Breast epithelium (tissue), 4 donors: ENCODE measurements at places on chromosomes 4 and X. TPM values are rescaled to one million over a fixed set of nuclear protein-coding genes. Genes with fewer than 3 reads are reported as not detected.

COX7B2 gene
- total RNA-seq = not detected

GRCh38 chrX:53093177-53093655 lies 726 bp upstream of the KANTR start:
- H3K4me3 ChIP-seq = peak overlapping the region; percentile 78
- H3K4me1 ChIP-seq = no peaks in the 10 kb centered on the region
- H3K36me3 ChIP-seq = no peaks in the 10 kb centered on the region
- H3K27ac ChIP-seq = peak overlapping the region; percentile 75

GRCh38 chr4:54942721-54943120 lies 182.7 kb downstream of the KDR start:
- no peaks in the 10 kb centered on the region for H3K4me1 ChIP-seq
- no peak overlapping the region for H3K27ac ChIP-seq
- no peak for DNase-seq
- H3K4me3 ChIP-seq = no peak overlapping the region

CT47B1 gene
- not detected for total RNA-seq

DNA sequence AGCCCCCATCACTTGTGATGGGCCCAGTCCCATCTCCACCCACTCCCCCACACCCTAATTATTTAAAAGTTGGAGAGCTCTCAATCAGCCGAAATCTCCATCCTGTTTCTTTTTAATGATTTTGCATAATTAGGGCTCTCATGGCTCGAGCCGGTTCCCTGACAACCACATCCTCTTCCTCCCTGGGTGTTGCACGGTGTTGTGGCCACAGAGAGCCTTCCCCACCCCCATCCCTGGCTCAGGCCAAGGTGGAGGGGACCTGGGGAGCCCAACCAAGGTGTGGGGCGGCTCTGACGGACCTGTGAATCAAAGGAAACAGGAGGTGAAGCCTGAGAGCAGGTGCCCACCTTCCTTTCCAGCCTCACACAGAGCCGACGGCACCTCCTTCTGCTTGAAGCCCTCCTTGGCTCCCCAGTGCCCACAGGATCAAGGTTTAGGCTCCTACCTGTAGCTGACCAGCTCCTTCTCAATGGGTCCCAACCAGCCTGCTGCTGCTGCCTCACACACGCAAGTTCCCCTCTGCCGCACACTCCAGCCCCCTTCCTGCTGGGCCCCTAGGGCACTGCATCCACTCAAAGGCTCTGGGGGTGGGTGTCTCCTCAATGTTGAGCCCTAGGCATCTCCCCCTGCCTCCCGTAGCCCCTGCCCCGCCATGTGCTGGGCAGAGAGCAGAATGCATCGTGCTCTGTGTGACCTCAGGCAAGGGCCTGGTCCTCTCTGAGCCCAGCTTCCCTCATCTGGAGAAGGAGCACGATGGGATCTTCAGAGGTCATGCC lies 68.7 kb downstream of the WFS1 start:
- H3K27me3 ChIP-seq = peaks cover 47% of the 10 kb centered on the region
- DNase-seq = no peak
- H3K27ac ChIP-seq = no peak overlapping the region
- no peaks in the 10 kb centered on the region for H3K36me3 ChIP-seq
- no peaks in the 10 kb centered on the region for H3K4me1 ChIP-seq
- H3K4me3 ChIP-seq = no peak overlapping the region

DNA sequence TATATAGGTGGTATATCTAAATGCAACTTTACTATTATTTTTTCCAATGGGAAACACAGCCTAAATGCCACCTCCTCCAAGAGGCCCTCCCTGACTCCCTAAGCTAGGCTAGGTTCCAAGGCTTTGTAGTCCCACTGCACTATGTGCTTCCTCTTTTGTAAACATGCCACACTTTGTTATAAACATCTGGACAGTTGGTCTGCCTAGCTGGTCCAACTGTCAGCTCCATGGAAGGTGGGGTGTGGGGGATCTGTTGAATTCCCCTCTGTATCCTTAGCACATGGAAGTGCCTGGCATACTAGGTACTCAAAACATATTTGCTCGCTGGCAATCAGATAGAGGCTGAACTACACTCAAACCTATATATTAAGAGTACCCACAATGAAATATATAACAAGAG lies 63.4 kb downstream of the SLC9A7 start:
- no peaks in the 10 kb centered on the region for H3K36me3 ChIP-seq
- H3K27ac ChIP-seq = no peak overlapping the region
- H3K27me3 ChIP-seq = no peaks in the 10 kb centered on the region
- no peak for DNase-seq
- H3K4me3 ChIP-seq = no peak overlapping the region

GRCh38 chrX:45771560-45772340 lies 571.1 kb upstream of the DIPK2B start:
- no peaks in the 10 kb centered on the region for H3K4me1 ChIP-seq
- no peak for DNase-seq
- no peak overlapping the region for H3K4me3 ChIP-seq
- H3K27me3 ChIP-seq = no peaks in the 10 kb centered on the region
- H3K36me3 ChIP-seq = no peaks in the 10 kb centered on the region
- H3K27ac ChIP-seq = peak overlapping the region; percentile 83

DNA sequence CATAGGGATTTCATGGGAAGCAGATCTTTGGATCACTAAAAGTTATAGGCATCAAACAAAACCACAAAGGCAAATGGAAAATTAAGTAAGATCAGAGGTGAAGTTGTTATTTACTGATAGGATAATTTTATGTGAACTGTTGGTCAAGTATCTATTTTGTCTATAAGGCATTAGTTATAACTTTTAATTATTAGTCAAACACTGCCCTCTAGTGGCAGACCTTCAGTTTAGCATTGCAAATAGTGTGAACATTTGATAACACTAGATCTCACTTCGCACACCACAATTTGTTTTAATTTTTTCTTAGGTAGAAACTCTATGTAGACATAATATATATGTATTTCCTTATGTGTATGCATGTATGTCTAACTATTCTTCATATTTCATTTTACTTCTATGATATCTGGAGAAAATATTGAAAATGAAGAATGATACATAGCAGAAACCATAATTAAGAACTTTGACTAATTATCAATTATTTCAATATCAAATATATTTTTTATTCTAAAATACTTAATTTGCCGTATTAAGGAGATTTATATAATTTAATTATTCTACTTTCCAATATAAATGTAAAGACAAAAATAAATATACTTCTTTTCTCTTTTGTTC lies 214.5 kb upstream of the TACR3 start:
- no peaks in the 10 kb centered on the region for H3K4me1 ChIP-seq
- DNase-seq = no peak
- no peaks in the 10 kb centered on the region for H3K27me3 ChIP-seq
- no peak overlapping the region for H3K27ac ChIP-seq
- H3K36me3 ChIP-seq = no peaks in the 10 kb centered on the region
- H3K4me3 ChIP-seq = no peak overlapping the region

DNA sequence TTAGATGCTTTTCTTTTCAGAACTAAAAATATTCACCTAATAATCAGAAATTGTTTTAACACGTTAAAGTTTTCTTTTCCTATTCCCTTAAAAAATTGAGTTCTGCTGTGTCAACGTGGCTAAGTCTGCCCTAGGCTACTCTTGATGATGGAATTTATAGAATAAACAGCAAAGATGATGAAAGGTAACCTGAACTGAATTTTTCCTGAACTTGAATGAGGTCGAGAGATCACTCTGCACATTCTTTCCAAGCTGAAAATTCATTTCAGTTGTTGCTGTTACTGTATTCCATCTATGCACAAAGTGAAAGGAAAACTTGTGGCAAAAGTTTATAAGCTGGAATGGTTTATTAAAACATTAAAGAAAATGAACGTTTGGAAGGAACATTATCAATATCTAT lies 245.9 kb upstream of the GIMD1 start:
- H3K4me3 ChIP-seq = no peak overlapping the region
- DNase-seq = no peak
- H3K4me1 ChIP-seq = no peaks in the 10 kb centered on the region
- no peaks in the 10 kb centered on the region for H3K36me3 ChIP-seq

GRCh38 chr4:7135389-7135746 lies 57.0 kb upstream of the SORCS2 start:
- no peaks in the 10 kb centered on the region for H3K36me3 ChIP-seq
- no peak overlapping the region for H3K4me3 ChIP-seq
- no peak for DNase-seq
- H3K27me3 ChIP-seq = no peaks in the 10 kb centered on the region
- peak overlapping the region; percentile 15 for H3K27ac ChIP-seq

CDX4 gene
- total RNA-seq = not detected

DNA sequence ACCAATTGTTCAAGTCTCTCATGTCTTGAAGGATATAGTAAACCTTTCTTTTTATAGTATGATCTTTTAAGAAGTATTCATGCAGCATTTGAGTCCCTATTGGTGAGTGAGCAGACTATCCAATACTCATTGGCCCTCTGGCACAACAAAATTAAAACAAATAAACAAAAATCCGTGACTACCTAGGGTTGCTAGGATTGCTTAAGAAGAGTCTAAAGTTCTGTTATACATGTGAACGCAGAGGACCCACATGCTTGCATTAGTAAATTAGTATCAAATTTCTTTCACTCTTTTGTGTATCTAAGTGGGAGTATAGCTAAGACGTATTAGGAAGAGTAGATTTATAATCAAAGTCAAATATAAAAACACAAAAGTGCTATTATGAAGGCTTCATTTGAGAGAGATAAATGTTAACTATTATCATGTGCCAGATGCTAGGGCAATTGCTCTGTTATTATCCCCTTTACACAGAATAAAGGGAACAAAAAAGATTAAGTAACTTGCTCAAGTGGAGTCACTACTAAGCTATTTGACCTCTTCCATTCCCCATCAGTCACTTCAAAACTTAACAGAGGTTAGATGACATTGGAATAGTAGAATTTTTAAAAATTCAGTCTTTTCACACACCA lies 29.2 kb upstream of the LARP1B start:
- no peaks in the 10 kb centered on the region for H3K36me3 ChIP-seq
- no peak overlapping the region for H3K27ac ChIP-seq
- no peak overlapping the region for H3K4me3 ChIP-seq
- H3K27me3 ChIP-seq = no peaks in the 10 kb centered on the region

DNA sequence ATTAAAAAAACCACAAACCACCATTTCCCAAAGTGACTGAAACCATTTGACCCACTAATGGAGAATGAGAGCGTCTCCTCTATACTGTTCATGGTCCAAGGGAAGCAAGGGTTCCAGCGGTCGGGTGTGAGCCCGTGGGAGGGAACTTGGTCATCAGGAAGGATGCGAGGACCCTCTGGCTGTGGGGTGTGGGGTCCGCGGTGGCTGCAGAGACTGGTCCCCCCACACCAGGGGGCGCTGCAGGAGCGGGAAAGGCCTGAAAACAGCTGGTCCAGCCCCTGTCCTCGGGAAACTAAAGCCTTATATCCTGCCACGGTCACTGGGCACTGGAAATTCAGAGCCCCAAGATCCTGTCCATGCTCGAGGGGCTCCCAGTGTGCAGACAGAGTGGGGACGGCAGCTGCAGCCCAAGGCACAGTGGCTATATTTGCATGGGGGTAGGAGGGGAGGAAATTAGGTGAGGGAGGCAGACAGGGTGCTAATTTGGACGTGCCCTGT lies 4.3 kb downstream of the BLOC1S4 start:
- no peak overlapping the region for H3K27ac ChIP-seq
- peaks cover 12% of the 10 kb centered on the region for H3K4me1 ChIP-seq
- H3K4me3 ChIP-seq = no peak overlapping the region
- H3K36me3 ChIP-seq = no peaks in the 10 kb centered on the region

CPE gene
- 129 TPM for total RNA-seq

GRCh38 chr4:85092536-85092935 lies 126.0 kb upstream of the WDFY3 start:
- no peaks in the 10 kb centered on the region for H3K4me1 ChIP-seq
- H3K27me3 ChIP-seq = no peaks in the 10 kb centered on the region
- DNase-seq = no peak
- no peaks in the 10 kb centered on the region for H3K36me3 ChIP-seq
- H3K27ac ChIP-seq = no peak overlapping the region

- no peak for DNase-seq
- H3K27me3 ChIP-seq = no peaks in the 10 kb centered on the region
Measured at GRCh38 chr4:57106181-57106580, 4.0 kb downstream of the IGFBP7 start.

- H3K36me3 ChIP-seq = no peaks in the 10 kb centered on the region
- no peak for DNase-seq
- H3K4me1 ChIP-seq = no peaks in the 10 kb centered on the region
- H3K27me3 ChIP-seq = no peaks in the 10 kb centered on the region
- H3K27ac ChIP-seq = no peak overlapping the region
- H3K4me3 ChIP-seq = no peak overlapping the region
Measured at GRCh38 chr4:78337244-78338020, 214.1 kb upstream of the ANXA3 start.

RASGEF1B gene
- 25.0 TPM for total RNA-seq

NDUFC1 gene
- total RNA-seq = 42.7 TPM

DNA sequence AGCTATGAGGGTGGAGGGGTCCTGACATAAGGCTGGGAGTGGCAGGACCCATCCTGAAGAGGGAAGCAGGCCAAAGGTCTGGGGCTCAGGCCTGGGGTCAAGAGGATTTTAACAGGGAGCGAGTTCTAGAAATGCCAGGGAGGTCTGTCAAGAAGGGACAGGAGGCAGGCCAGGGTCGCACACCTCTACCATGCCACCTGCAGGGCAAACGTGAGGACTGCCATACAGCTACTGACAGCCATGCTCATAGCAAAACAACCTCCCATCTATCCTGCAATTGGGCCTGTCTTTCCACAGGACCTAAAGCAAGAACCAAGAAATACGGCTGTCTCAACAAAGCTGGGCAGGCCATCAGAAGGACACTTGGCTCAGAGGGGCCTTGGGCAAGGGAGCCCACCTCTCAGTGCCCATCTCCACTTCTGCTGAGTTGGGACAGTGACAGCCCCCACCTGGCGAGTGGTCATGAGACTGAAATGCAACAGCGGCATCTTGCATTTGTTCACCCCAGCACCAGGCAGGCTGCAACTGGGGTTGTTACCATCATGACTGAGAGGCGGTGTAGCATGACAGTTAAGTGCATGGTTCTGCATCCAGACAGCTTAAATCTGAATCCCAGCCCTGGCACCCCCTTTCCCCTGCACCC lies 92.7 kb downstream of the WFS1 start:
- no peaks in the 10 kb centered on the region for H3K36me3 ChIP-seq
- H3K27me3 ChIP-seq = no peaks in the 10 kb centered on the region
- no peak for DNase-seq
- no peak overlapping the region for H3K27ac ChIP-seq
- H3K4me3 ChIP-seq = no peak overlapping the region
- H3K4me1 ChIP-seq = no peaks in the 10 kb centered on the region
